ENCODE measurements at places on chromosomes 5 and 9.

DNA sequence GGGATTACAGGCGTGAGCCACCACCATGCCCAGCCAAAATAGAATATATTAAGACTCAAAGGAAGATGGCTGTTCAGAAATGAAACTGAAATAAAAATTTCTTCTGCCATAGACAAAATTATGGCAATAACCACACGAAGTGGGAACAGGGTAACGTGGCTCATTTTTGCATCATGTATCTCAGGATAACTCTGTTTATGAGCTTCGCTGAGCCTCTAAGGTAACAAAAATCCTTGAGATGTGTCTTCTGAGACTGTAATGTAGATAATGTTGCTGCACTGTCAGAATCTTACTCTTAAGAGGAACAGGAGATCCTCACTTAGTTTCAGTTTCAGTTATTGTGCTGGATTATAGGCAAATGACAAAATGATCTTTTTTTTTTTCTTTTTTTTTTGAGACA is 153.8 kb downstream of the GOLPH3 start:
- no peak for DNase-seq

- peak; percentile 3 for DNase-seq
Observed at GRCh38 chr9:88179062-88179521, 40.8 kb upstream of the SPATA31C2 start.

GRCh38 chr5:115351356-115352195 is 55.1 kb upstream of the CCDC112 start:
- no peak for DNase-seq

DNA sequence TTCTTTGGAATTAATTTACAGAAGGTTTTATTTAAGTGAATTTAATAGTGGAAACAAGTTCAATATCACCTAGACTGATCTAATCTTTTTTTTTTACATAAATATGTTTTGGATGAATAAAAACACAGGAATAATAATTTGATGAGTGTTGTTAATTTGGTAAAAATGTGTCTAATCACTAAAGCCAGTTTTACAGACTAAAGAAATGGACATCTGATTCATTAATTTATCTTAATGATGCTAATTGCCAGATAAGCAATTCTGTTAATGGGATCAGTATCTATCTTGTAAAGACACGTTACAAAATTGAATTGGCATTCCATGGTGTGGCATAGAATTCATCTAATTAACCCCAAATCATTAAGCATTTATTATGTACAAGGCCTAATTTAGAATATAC is 743.3 kb upstream of the CDH6 start:
- DNase-seq = no peak

DNA sequence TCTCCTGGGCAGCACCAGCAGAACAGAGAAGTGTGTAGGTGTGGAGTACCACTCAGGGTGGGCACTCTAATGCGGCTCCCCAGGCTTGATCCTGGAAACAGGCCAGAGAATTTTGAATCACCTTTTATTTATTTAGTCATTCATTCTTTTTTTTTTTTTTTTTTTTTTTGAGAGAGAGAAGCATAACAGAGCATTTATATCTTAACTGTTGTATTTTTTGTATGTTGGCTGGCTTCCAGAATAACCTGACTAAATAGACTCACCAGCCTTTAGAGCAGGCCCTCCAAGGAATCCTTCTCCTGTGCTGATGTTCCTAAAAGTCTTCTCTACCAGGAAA is 153.4 kb downstream of the PIK3R1 start:
- no peak for DNase-seq

- no peak for DNase-seq
Observed at GRCh38 chr5:142839711-142840346, 69.7 kb downstream of the ARHGAP26 start.

DNA sequence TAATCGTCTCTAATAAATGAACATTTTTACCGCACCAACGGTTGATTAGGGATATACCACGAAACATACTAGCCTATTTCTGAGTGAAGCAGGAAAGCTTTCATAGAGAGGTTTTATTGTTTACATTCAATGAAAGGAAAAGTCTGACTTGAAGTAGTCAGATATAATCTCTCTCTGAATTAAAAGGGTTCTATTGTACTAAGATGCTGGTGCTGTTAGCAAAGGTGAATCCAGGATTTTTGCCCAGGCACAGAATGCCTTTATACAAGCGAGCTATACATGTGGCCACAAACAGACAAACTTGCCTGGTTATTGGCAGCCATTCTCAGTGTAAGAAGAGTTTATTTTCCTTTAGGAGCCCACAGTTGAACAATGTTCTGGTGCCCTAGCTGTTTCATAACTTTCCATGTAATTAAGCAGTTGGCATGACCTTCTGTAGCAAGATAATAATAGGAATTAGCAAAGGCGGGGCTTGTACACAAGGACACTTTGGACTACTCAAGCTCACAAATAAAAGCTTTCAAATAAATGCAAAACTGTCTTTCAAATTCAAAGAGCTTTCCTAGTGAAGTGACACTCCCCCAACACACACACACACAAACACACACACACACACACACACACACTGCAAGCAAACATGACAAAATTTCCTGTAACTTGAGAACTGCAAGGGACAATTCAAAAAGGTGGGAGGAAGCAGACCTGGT is 198.7 kb upstream of the MAP3K1 start:
- DNase-seq = no peak

DNA sequence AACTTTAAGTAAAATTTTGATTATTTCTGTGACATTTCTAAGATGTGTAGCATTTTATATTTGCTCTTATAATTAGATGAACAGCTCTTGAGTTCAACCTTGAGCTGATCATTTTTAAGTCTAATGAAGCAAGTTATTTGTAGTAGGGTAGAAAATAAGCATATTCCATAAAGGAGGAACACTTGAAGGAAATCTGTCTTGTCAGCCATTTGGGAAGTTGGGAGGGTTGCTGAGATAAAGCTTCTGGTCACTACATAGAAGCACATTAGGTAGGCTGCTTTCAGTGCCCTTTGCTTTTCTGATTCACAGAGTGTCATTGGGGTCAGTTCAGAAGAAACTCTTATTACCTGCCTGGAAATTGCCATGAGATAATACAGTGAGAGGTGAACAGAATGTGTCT is 44.1 kb downstream of the SEC24A start:
- DNase-seq = no peak

- DNase-seq = no peak
Observed at GRCh38 chr5:123429993-123430392, 6.8 kb upstream of the CEP120 start.

DNA sequence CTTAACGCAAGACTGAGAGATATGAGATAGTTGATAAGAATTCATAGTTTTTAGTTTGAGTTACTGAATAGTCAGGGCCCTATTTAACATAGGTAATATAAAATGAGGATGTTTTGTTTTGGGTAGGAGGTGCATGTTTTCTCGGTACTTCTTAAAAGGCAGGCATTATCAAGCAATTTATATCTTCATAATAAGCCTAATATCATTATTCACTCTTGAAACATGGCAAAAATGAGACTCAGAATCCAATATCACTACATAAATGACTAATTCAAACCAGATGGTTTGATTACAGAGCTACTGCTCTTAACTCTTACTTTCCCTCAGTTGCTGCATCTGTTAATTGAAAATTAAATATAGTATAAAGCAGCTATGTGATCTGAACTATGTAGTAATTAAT is 2038.7 kb downstream of the EFNA5 start:
- no peak for DNase-seq

- no peak for DNase-seq
Observed at GRCh38 chr9:133166392-133166791, 2.7 kb upstream of the GBGT1 start.

DNA sequence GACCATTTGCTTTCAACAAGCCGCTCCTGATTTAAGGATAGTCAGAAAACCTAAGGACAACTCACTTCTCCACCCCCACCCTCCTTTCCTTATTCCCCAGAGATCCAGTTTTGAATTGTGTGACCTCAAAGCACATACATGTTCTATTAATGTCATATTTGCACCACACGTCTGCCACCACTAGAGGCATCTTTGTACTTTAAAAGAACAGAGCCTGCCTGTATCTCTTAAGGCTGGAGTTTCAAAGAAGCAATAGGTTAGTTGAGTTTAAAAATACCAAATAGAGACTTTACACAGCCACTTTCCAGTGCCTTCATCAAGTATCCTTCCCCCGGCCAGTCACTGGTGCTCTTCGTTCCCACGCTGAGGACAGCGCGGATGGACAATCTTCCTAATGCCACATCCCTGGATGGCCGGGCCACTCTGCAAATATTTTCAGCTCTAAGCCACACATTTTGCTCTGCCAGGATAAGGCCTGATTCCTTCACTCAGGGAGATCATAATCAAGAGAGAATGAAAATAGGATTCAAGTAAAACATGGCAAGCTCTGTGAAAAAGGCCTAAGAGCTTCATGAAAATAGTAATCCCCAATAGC is 146.3 kb downstream of the SNCAIP start:
- DNase-seq = no peak
